ENCODE measurements at places on chromosomes 3 and 15.
A peak's percentile ranks its signal among the peaks of the same experiment; 100 is the strongest.

GRCh38 chr3:166743481-166744134 is 636.5 kb downstream of the ZBBX start:
- DNase-seq = no peak

DNA sequence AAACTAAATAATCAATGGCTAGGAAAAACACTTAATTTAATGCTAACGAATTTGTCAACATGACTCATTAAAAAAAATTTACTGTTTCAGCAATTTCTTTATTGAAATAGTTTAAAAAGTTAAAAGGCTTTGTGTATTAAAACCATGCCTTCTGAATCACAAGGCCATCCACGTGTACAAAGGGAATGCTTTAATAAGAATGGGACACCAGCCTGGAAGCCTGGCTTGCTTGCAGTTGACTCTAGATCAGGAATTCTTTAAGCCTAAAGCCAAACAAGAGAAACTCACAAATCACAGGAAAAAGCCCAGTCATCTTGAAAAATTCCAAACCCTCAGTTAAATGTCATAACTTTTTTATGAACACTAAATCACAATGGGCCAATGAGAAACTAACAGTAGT is 137.6 kb downstream of the PEAK1 start:
- no peak for DNase-seq

DNA sequence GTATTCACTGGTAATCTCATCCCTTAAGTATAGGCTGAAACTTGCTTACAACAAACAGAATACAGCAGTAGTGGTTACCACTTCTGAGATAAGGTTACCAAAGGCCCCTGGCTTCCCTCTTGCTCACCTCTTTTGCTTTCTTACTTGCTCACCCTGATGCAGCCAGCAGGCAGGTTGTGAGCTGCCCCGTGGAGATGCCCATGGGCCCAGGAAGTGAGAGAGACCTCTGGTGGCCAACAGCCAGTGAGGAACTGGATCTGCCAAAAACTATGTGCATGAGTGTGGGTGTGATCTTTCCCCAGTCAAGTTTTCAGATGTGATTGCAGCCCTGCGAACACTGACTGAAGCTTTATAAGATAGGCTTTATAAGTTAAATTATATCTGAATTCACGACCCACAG is 48.7 kb downstream of the NMNAT3 start:
- DNase-seq = no peak

- no peak for DNase-seq
Measured at GRCh38 chr3:116188231-116188785, 257.0 kb downstream of the LSAMP start.

GRCh38 chr3:60855250-60855649 is 396.0 kb downstream of the FHIT start:
- DNase-seq = no peak

DNA sequence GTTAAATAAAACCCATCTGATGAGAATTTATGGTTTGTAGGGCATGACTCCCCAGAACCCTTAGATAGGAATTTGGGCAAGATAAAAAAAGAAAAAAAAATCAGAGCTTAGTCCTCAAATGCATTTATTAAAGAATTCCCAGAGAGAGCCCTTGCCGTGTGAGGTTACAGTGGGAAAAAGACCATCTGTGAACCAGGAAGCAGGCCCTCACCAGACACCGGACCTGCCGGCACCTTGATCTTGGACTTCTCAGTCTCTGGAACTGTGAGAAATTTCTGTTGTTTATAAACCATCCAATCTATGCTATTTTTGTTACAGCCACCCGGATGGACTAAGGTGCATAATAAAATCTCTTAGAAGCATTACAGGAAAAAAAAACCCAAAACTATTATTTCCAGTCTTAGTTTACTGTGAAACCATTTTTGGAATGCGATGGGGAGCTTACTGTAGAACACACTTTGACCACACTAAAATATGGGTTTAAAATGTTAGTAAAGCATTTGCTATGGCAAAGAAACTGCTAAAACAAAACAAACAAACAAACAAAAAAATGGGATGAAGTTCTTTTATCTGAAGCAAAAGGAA is 72.2 kb downstream of the LEKR1 start:
- DNase-seq = no peak

- DNase-seq = peak; percentile 40
Measured at GRCh38 chr3:44184319-44184953, 57.2 kb upstream of the TOPAZ1 start.

DNA sequence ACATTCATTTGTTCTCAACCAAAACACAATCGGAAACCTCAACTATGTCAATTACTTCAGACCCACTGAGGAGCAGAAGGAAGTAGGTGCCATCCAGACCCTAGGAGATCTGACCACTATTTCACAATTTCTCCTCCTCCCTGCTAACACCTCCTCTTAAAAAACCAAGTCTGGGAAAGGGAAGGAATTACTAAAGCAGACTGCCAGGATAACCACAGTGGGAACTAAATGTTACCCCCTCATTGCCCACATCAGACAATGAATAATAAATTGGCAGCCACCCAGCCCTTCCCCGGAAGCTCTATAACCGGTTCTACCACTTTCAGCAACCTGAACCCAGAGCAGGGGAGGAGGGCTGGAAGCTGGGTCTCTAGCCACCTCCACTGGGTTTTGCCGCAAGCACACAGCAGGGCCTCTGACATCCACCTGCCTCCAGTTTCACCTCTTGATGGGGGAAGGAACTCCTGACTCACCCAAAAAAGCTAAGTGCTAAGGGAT is 17.6 kb downstream of the C15orf62 start:
- no peak for DNase-seq

GRCh38 chr3:20739814-20740213 is 553.8 kb upstream of the SGO1 start:
- no peak for DNase-seq

DNA sequence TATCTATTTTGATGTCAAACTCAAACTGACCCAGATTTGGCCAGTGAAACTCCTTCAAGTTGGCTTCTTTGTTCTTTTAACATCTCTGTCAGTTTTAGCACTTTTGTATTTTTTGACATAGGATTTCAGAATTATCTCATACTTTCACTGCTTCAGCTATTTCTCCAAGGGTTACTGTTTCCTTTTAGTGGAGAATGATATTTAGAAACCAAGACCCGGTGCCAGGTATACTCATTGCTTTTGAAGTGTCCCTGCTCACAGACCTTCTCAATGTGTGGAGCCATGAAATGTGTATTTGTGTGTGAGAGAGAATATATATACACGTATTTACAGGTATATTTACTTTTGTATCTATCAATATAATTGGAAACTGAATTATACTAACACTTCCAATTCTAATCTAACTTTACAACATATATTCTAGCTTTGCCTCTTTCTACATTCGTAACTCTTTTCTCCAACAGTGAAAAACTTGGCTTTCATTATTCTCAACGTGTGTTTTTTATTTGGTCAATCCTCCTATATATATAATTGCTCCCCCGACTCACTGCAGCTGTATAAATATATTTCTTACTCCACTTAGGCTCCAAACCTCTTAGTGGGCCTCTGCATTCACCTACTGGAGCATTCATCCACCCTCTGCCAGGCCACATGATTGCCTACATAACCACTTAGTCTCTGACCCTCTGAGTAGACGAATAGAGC is 54.0 kb downstream of the OTOL1 start:
- DNase-seq = no peak

GRCh38 chr3:149908424-149908957 is 62.2 kb downstream of the PFN2 start:
- DNase-seq = no peak

DNA sequence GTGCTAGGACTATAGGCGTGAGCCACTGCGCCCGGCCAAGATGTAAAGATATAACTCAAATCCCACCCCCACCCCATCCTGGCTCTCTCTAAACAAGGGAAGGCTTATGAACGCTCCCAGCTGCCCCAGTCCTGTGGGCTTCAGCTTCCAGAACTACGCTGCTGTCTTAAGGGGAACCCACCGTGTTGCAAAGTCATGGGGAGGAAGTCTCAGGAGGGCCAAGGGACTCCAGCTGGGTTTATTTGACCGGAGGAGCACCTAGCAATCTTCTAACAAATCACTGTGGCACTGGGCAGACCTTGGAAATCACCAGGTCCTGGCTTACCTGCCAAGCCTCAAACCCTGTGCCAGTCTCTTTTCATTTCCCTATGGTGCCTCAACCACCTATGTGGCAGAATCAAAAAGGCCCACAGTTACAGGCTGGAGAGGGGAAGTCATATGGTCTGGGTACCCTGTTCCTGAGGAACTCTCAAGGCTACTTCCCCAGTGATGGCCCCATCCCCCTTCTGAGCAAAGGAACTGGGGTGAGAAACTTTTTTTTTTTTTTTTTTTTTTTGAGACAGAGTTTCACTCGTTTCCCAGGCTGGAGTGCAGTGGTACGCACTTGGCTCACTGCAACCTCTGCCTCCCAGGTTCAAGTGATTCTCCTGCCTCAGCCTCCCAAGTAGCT is 83.4 kb downstream of the RBPMS2 start:
- no peak for DNase-seq

GRCh38 chr3:179108086-179108485 is 36.5 kb upstream of the ZMAT3 start:
- DNase-seq = no peak

DNA sequence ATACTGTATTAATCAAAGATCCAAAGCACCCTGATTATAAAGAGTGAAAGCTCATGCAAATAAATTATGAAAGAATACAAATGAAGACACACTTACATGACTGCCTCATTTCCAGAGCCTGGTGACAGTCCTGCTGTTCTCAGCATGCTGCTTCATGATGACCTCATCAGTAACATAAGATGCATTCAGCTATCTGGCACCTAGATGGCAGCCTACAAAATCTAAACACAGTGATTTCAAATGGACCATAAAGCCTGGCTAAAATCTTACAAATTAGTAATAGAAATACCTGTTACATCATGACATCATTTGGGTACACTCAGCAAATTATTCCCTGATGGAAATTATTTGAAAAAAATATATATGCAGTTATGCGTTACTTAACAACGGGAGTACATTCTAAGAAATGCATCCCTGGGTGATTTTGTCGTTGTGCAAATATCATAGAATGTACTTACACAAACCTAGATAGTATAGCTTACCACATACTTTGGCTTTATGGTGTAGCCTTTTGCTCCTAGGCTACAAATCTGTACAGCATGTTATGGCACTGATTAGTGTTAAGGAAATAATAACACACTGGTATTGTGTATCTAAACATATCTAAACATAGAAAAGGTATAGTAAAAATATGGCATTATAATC is 207.2 kb downstream of the EPHA3 start:
- no peak for DNase-seq
